Stimulated activated naive B cell treated with anti-CD40 and anti-IgM and Interleukin-4, amounts not matched to agents 10 μg/mL and 1 μg/mL and 100 μg/mL, for 72 hours (primary cell): ENCODE measurements at places on chromosomes 4 and X.

GRCh38 chr4:47839259-47839658, 1.4 kb upstream of the CORIN start:
- peaks cover 14% of the 10 kb centered on the region for H3K36me3 ChIP-seq
- peak; percentile 18 for DNase-seq
- peaks cover 32% of the 10 kb centered on the region for H3K27me3 ChIP-seq
- no peak overlapping the region for H3K27ac ChIP-seq

DNA sequence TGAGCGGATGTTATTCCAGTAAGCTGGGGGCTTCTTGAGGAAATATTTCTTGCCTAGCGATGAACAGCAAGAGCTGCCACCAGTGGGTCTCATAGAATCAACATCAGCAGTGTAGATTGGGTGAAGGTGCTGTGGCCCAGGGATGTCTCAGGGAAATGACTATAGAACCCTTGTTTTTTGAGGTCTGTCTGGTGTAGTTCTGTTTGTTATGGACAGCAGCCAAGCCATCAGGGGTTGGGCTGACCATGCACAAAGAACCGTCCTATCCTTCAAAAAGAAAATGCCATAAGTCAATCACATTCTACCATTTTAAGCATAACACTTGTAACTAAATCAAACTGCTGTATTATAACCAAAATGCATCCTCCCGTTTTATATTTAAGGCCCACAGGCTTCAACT, 17.3 kb upstream of the C1GALT1C1 start:
- H3K27ac ChIP-seq, result no peak overlapping the region
- no peak overlapping the region for H3K4me3 ChIP-seq
- H3K4me1 ChIP-seq, result no peaks in the 10 kb centered on the region
- no peaks in the 10 kb centered on the region for H3K36me3 ChIP-seq
- no peak for DNase-seq

GRCh38 chr4:2924765-2925301, 38.4 kb downstream of the NOP14 start:
- no peaks in the 10 kb centered on the region for H3K27me3 ChIP-seq
- no peak overlapping the region for H3K4me3 ChIP-seq
- H3K4me1 ChIP-seq, result peaks cover 41% of the 10 kb centered on the region
- peaks cover 76% of the 10 kb centered on the region for H3K36me3 ChIP-seq
- H3K27ac ChIP-seq, result peak overlapping the region; percentile 37

DNA sequence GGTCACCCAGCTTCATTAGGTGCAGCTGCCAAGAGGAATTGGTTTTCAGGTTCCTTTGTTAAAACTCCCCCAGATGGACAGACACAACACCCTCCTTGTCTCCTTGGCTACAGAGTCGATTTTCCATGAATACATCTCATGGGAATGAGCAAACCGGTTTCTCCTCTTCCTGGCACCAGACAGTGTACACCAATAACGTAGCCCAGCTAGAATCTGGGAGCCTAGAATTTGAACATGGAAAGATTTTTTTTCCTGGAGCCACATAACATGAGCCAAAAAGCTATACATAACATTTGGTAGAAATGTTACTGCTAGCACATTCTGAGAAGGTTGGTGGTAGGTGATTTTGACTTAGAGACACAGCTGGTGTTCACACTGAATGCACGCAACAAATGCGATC, 62.9 kb upstream of the SLC34A2 start:
- no peaks in the 10 kb centered on the region for H3K4me1 ChIP-seq
- DNase-seq, result no peak

DNA sequence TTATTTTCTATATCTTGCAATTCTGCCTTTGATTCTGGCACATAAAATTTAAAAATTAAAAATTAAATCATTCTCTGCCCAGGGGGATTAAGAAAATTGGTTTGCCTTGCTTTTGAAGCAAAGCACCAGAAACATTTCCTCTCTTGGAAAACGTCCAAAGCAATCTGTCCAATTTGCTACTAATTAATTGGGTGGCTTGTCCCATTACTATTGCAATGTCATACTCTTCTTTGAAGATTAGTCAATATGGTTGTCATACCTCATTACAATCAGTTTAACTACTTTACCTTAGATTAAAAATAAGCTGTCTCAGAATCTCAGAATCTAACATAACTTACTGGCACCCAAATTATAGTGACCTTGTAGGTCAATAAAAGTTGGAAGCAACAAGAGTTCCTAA, 208.8 kb downstream of the TMA16 start:
- no peak overlapping the region for H3K4me3 ChIP-seq
- H3K4me1 ChIP-seq, result peaks cover 6% of the 10 kb centered on the region
- no peak overlapping the region for H3K27ac ChIP-seq
- H3K36me3 ChIP-seq, result no peaks in the 10 kb centered on the region
- no peak for DNase-seq

GRCh38 chr4:133137571-133137970, 11.5 kb upstream of the PCDH10 start:
- DNase-seq, result no peak
- H3K27me3 ChIP-seq, result no peaks in the 10 kb centered on the region
- no peak overlapping the region for H3K27ac ChIP-seq
- no peaks in the 10 kb centered on the region for H3K36me3 ChIP-seq

- H3K4me3 ChIP-seq, result no peak overlapping the region
- H3K36me3 ChIP-seq, result no peaks in the 10 kb centered on the region
- H3K4me1 ChIP-seq, result no peaks in the 10 kb centered on the region
- H3K27me3 ChIP-seq, result no peaks in the 10 kb centered on the region
- DNase-seq, result no peak
Observed at GRCh38 chr4:174041555-174042105, 241.8 kb downstream of the FBXO8 start.

GRCh38 chr4:25158817-25159216, 1.4 kb downstream of the SEPSECS start:
- peaks cover 5% of the 10 kb centered on the region for H3K36me3 ChIP-seq
- H3K4me3 ChIP-seq, result peak overlapping the region; percentile 86
- H3K4me1 ChIP-seq, result peaks cover 24% of the 10 kb centered on the region
- no peaks in the 10 kb centered on the region for H3K27me3 ChIP-seq
- no peak for DNase-seq

DNA sequence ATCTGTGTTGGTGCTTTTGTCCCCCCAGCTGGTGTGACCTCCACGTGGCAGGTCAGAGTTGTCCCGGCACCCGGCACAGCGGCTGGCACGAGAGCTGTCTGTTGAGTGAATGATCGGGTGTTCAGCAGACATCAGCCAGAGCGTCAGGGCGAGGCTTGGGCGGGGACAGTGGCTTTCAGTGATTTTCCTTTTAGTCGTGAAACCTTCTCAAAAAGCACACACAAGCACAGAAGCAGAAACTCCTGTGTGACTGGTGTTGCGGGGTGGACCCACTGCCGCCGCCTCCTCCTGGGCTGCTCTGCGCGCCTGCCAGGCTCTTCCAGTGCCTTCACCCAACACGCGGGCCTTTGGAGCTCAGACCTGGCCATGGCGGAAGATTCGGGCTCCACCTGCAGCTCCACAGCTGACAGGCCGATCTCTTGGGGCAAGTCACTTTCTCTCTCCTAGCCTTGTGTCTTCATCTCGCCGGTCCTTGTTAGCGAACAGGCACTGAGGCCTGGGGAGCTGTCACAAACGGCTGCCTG, 51.4 kb upstream of the HGFAC start:
- H3K4me1 ChIP-seq, result peaks cover 52% of the 10 kb centered on the region
- peak overlapping the region; percentile 94 for H3K27ac ChIP-seq
- peaks cover 30% of the 10 kb centered on the region for H3K27me3 ChIP-seq
- peak overlapping the region; percentile 49 for H3K4me3 ChIP-seq
- DNase-seq, result no peak
- H3K36me3 ChIP-seq, result peaks cover 3% of the 10 kb centered on the region

GRCh38 chrX:151419782-151420181, 22.8 kb downstream of the VMA21 start:
- H3K4me3 ChIP-seq, result no peak overlapping the region
- no peak for DNase-seq
- peaks cover 18% of the 10 kb centered on the region for H3K4me1 ChIP-seq
- H3K36me3 ChIP-seq, result peaks cover 23% of the 10 kb centered on the region
- H3K27ac ChIP-seq, result no peak overlapping the region

- no peaks in the 10 kb centered on the region for H3K36me3 ChIP-seq
- H3K27me3 ChIP-seq, result no peaks in the 10 kb centered on the region
Observed at GRCh38 chrX:85111347-85111746, 107.7 kb downstream of the APOOL start.
